ENCODE measurements at places on chromosomes 11 and 22. TPM values are rescaled to one million over a fixed set of nuclear protein-coding genes. Genes with fewer than 3 reads are reported as not detected.

PLEKHA7 gene
- polyA plus RNA-seq: 7.8 TPM

SLC7A4 gene
- 0.49 TPM for polyA plus RNA-seq

FXYD2 gene
- polyA plus RNA-seq: 2.7 TPM

LRRC56 gene
- polyA plus RNA-seq: 8.3 TPM

DENND6B gene
- polyA plus RNA-seq: 4.1 TPM

ZP1 gene
- not detected for polyA plus RNA-seq

POU2AF3 gene
- polyA plus RNA-seq: 5.1 TPM

GNG3 gene
- 0.58 TPM for polyA plus RNA-seq

SRRD gene
- 23.0 TPM for polyA plus RNA-seq

OR4A16 gene
- polyA plus RNA-seq: not detected

B3GAT1 gene
- polyA plus RNA-seq: 0.32 TPM

IGSF22 gene
- 3.0 TPM for polyA plus RNA-seq

APOL5 gene
- polyA plus RNA-seq: 1.3 TPM

TSGA10IP gene
- not detected for polyA plus RNA-seq

LUZP2 gene
- 1.4 TPM for polyA plus RNA-seq

ROM1 gene
- polyA plus RNA-seq: 2.2 TPM

USH1C gene
- 0.42 TPM for polyA plus RNA-seq

VWCE gene
- polyA plus RNA-seq: 3.4 TPM

NAALAD2 gene
- 3.4 TPM for polyA plus RNA-seq

CPT1B gene
- 66.6 TPM for polyA plus RNA-seq

SCUBE2 gene
- polyA plus RNA-seq: 22.8 TPM

TMEM191C gene
- polyA plus RNA-seq: 0.86 TPM

BTG4 gene
- polyA plus RNA-seq: not detected

TEX54 gene
- not detected for polyA plus RNA-seq

FIBP gene
- 62.2 TPM for polyA plus RNA-seq
